ENCODE measurements at places on chromosomes 6 and 20.

DNA sequence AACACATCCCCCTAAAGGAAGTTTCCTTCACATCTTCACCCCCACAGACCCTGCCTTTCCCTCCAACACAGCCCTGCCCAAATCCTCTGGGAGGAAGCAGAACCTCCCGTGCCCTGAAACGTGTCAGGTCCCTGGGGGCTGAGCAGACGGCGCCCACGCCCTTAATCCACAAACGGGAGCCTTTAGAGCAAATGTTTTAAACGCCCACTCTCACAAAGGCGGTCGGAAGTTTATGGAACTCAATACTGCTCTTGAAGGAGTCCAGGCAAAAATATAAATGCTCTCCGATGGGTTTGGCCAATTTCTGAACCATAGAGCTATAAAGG, 237.1 kb upstream of the AFDN start:
- DNase-seq, result no peak

GRCh38 chr20:46036370-46036769, 7.4 kb downstream of the SLC12A5 start:
- DNase-seq, result no peak

- peak; percentile 74 for DNase-seq
Measured at GRCh38 chr6:26311385-26312095, 53.5 kb upstream of the BTN3A2 start.

DNA sequence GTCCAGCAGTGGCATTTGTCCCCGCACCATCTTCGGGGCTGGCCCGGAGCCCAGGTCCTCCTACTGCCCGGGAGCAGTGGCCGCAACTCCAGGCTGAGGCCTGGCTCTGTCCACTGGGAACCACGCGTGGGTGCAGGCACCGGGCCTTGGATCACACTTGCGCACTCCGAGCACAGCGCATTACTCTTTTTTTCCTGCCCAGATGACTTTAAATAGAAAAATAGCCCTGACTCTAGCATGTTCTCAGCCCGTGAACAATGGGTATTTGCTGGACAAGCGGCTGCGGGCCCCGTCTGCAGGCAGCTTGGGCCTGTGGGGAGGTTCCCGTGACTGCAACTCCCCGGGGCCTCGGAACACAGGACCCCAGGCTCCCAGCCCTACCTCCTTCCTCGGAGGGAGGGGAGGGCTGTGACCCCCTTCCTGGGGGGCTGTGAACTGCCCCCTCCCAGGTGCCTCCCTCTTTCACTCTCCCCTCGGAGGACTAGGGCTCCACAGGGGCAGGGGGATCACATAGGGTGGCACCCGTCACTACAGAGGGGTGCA, 162.2 kb downstream of the TBXT start:
- no peak for DNase-seq

DNA sequence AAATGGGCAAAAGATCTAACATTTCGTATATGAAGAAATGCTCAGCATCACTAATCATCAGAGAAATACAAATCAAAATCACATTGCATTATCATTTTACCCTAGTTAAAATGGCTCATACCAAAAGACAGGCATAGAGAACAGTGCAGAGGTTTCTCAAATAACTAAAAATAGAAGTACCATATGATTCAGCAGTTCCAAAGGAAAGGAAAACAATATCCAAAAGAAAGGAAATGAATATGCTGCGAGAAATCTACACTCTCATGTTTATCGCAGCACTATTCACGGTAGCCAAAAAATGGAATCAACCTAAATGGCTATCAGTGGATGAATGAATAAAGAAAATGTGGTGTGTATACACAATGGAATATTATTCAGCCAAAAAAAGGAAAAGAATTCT, 63.5 kb downstream of the VTA1 start:
- DNase-seq, result no peak

DNA sequence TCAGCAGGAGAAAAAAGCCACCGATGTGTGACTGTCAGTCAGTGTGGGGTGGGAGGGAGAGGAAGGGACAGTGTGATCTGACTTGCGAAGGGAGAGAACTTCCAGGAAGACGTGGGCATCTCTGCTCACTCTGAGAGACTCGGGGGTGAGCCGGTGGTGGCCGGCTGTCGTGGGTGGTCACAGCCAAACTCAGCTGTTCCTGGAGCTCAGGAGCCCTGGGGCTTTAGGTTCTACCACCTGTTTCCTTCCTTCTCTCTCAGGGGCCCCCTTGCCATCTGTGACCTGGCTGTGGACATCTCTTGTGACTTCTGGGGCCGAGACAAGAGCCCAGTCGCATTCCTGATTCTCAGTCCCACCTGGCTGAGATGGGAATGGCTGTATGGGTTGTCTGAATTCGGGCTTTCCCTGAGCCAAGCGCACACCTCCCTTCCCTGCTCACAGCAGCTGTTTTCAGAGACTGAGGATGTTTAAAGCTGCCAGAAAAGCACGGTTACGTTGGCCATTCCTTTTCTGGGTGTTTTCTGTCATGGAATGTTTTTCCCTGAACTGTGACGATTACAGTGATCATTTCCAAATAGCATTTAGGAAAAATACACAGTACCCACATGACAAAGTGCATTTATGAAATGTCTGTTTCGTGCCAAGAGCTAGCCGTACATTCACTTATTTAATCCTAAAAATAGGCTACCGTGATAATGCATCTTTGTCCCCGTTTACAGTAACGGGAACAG, 36.5 kb downstream of the SYNJ2 start:
- DNase-seq, result no peak

- no peak for DNase-seq
Measured at GRCh38 chr20:46275091-46275490, 33.2 kb downstream of the CDH22 start.

DNA sequence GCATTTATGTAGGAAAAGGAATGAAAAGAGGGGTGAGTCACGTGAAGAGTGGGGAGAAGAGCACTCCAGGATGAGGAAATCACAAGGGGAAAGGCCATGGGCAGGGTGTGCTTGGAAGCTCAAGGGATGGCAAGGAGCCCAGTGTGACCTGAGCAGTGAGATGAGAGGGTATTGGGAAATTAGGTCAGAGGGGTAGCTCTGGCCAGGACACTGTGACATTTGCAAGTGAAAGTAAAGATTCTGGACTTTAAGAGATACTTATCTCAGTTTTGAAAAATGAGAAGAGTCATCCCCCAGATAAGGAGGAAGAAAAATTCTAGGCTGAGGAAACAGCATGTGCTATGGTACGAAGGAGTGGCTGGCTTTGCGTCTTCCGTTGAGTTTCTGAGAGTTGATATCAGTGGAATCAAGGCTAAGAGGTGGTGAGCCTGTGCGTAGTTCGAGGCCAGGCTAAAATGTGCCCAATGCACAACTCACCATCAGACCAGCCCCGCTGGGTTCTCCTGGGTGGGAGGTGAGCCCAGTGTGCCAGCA, 79.9 kb downstream of the GCLC start:
- DNase-seq, result peak; percentile 45

DNA sequence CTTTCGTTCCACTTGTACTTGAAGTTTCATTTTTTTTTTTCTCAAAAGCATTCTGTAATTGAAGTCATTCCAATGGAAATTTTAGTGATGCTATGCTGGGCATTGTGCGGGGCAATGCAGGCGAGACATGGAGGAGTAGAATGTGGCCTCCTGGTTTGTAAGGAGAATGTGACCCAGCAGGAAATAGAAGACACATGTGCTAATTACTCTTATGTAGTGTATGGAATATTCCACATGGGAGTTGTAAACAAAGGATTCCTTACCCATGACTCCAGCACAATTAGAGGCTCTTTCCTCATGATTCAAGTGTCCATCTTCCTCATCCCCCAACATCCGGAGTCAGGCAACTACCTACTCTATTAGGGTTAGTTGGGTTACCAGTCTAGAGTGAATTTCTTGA, 14.9 kb upstream of the RFPL4B start:
- DNase-seq, result peak; percentile 92

DNA sequence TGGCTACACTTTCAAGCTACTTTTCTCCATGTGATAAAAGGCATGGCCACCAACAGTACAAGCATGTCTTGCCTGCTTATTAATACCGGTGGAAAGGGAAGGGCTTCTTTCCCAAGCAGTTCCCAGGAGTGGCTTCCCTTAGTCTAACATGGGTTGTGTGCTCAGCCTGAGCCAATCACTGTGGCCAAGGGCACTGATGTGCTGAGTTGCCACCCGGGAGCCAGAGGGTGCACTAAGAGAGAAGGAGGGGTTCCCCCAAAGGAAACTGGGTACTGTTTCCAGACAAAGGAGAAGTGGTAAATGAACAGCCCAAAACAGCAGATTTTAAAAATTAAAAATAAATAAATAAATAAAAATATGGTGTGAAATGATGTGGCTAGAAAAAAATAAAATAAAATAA, 68.5 kb downstream of the BANF2 start:
- no peak for DNase-seq

- no peak for DNase-seq
Measured at GRCh38 chr6:7587631-7588100, 2.3 kb upstream of the SNRNP48 start.

DNA sequence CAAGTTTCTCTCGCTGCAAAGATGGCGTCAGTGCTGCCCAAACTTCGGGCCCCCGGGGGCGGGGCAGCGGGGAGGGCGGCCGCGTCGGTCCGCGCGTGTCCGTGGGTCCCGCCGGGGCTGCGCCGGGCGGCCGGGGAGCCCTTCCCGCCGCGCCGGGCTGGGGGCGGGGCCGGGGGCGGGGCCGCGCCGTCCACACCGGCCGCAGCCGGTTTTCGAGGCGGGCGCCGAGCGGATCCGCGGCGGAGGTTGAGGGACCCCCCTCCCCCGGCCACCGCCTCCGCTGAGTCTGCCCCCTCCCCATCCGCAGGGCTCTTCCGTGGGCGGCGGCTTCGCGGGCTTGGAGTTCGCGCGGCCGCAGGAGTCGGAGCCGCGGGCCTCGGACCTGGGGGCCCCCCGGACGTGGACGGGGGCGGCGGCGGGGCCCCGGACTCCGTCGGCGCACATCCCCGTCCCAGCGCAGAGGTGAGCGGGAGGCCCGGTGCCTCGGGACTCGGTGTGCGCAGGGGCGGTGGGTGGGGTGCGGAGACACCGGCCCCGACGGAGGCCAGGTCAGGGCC, 572 bp downstream of the SLC2A4RG start:
- peak; percentile 18 for DNase-seq

DNA sequence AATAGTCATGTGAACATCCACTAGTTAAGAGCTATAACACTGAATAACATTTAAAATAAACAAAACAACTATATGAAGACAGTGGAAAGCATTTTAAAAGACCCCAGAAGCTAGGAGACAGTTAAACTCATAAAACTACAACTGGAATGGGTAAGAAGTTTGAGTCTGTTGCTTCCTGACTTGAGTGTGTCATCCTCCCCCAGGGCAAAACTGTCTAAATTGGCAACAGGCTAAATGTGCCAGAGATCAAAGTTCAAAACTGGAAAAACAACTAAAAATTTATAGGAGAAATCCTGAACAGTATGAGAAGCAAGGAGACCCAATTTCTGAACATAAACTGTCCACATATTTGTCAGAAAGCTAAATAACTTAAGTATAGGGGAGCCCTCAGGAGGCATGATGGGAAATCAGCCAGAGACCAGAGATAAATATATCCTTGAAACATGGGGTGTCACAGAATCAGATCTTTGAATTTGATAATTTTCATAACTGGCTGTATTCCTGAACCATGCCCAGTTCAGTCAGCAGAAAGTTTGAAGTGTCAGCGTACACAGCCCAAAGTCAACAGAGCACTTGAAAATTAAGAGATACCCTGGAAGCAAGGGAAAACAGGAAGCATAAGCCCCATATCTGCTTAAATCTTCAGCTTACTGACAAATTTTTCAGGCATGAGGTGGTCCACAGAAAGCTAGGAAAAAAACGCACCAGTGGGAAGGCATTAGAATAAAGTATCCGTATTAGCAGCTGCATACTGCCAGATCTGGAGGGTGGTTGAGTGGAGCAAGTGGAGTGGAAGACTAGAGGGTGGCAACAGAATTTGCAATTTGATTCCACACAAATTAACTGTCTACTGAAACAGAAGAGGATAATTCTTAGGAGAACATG, 516.1 kb upstream of the MAN1A1 start:
- no peak for DNase-seq

DNA sequence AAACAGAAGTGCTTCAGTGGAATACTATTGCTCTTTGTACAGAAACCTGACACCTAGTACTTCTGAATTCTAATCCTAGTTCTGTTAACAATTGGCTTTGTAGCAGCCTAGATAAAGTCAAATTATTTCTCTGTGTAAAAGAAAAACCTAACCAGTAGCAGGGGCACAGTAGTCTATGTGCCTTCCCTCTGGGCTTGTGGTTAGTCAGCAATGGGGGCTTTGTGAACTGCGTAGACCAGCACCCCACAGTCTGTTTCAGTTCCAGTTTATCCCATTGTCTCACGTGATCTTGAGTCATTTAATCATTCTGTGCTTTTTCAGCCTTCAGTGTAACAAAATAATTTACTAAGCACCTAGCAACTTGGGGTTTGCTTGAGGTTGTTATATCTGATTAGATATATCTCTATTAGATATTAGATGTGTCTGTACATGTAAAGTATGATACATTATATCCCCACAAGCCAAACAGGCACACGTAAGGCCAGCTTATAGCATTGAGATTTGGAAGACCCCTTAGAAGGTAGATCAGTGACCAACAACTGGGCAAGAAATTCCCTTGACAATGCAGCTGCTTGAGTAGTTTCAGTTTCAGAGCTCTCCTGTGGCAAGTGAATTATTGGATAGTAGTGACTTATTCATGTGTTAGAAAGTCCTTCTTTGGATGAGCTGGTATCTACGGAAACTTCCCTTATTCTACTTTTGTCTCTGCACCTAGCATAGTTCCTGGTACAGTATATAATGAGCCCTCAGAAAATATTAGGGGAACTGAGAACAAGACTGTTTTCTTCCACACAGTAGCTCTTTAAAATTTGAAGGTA, 27.9 kb upstream of the CCR6 start:
- no peak for DNase-seq

DNA sequence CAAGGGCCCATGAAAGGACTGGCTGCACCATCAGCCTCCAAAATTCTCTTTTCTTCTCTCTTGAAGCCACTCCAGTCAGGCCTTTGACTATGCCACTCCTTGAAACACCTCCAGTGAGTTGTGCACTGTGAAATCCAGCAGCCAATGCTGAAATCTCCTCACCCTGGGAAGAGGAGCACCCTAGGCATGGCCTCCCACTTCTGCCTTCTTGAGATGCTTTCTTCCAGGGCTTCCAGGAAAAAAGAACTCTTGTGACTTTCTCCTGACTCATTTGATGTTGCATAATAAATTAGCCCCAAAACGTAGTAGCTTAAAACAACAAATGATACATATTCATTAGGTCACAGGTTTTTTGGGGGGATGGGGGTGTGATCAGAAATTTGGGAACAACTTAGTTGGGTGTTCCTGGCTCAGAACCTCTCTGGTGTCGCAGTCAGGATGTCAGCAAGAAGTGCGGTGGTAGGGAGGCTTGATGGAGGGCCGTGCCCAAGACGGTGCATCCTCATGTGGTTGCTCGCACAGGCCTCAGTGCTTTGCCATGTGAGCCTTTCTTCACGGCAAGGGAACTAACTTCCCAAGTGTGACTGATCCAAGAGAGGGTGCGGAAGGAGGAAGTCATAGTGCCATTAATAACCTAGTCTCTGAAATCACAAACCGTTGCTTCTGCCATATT, 12.1 kb downstream of the NCR2 start:
- peak; percentile 10 for DNase-seq

All from HCEC 1CT (cell line).